ENCODE measurements at places on chromosomes 2 and 18. TPM values are rescaled to one million over a fixed set of nuclear protein-coding genes. Genes with fewer than 3 reads are reported as not detected.

ABCG5 gene
- not detected for total RNA-seq

OLA1 gene
- total RNA-seq, result 127 TPM

CLEC4F gene
- total RNA-seq, result not detected

LYPD1 gene
- total RNA-seq, result 0.73 TPM

PLGLB2 gene
- total RNA-seq, result not detected

FBLN7 gene
- total RNA-seq, result 0.29 TPM

SULT1C3 gene
- not detected for total RNA-seq

UCN gene
- total RNA-seq, result 1.8 TPM

CNRIP1 gene
- total RNA-seq, result 28.1 TPM

CD226 gene
- total RNA-seq, result 0.66 TPM

RAB6C gene
- total RNA-seq, result not detected

CYP27C1 gene
- total RNA-seq, result under 0.01 TPM

RAPH1 gene
- 19.2 TPM for total RNA-seq

CD8A gene
- total RNA-seq, result not detected

RAX gene
- not detected for total RNA-seq

PLCL1 gene
- total RNA-seq, result 1.6 TPM

ADD2 gene
- total RNA-seq, result not detected

SPP2 gene
- not detected for total RNA-seq

PKDCC gene
- 129 TPM for total RNA-seq

RAB27B gene
- 2.0 TPM for total RNA-seq

ACVR2A gene
- 11.9 TPM for total RNA-seq

CPO gene
- total RNA-seq, result 0.17 TPM

BARD1 gene
- total RNA-seq, result 14.9 TPM

Measured in smooth muscle cell of trachea (primary cell).